Upper lobe of right lung (tissue), 1 donor: ENCODE measurements at places on chromosomes 13 and 19. TPM values are rescaled to one million over a fixed set of nuclear protein-coding genes. Genes with fewer than 3 reads are reported as not detected.

The SLC15A1 gene
- total RNA-seq: not detected

The KLK14 gene
- total RNA-seq: not detected

The MAB21L1 gene
- 0.17 TPM for total RNA-seq

GRCh38 chr13:46644816-46645215 is 91.8 kb downstream of the LRCH1 start:
- no peak overlapping the region for H3K4me3 ChIP-seq
- no peak overlapping the region for H3K27ac ChIP-seq
- H3K4me1 ChIP-seq: peaks cover 34% of the 10 kb centered on the region
- DNase-seq: no peak

DNA sequence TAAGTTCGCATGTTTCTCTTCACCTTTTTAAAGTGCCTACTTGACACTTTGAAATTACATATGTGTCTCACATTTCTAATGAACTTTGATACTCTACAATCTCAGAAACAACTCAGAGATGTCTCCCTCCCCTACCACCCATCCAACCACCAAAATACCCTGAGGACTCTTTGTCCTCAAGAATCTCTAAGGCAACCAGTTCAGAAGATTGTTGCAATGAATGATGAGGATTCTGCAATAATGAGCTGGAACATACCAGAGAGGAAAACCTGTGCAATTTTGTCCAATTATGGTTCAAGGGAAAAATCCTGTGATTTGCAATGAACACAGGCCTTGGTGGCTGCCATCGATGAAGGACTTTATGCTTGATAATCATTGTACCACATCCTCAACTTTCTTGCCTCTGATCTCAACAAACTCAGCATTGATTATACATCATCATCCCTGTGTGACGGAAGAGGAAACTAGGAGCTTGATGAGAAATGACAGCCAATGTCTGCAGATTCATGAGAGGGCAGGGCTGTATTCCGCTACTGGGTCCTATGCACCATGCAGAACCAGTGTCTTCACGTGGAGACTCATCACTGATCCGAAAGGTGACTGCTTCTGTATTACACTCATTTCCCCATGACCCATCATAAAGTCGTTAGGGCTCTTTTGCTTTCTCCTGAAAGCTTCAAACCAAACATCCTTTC is 1.1 kb downstream of the FPR1 start:
- H3K27ac ChIP-seq: peak overlapping the region; percentile 58
- peak overlapping the region; percentile 42 for H3K4me3 ChIP-seq
- H3K36me3 ChIP-seq: no peaks in the 10 kb centered on the region
- DNase-seq: no peak
- H3K4me1 ChIP-seq: peaks cover 3% of the 10 kb centered on the region
- no peaks in the 10 kb centered on the region for H3K27me3 ChIP-seq

DNA sequence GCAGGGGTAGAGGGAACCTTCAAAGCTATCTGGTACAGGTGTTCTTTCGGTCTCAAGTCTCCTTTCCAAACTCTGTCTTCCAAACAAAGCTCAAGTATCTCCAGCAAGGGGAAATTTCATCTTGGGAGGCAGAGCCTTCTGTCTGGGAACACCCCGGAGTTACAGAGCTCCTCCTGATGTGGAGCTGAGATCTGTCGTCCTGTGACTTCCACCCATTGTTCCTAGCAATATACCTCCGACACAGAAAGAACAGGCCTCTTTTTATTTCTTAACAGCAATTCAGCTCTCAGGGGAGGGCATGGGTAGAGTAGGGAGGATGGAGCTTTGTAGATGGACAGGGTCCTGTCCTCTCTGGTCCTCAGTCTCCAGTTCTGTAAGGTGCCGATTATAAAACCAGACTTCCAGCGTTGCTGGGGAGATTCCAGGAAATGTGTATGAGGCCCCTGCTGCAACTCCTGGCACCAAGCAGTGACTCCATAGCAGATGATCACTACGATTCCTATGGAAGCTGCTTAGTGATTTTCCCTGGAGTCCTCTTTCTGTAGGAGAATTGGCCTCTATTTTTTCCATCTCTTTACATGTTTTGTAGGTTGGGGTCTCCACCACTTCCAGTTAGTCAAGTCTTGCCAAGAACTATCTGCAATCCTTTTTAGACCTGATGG is 56.0 kb upstream of the ARGLU1 start:
- H3K27ac ChIP-seq: no peak overlapping the region
- H3K36me3 ChIP-seq: no peaks in the 10 kb centered on the region
- no peak overlapping the region for H3K4me3 ChIP-seq
- peaks cover 3% of the 10 kb centered on the region for H3K4me1 ChIP-seq

- no peaks in the 10 kb centered on the region for H3K27me3 ChIP-seq
- H3K4me1 ChIP-seq: peaks cover 46% of the 10 kb centered on the region
- H3K4me3 ChIP-seq: no peak overlapping the region
- no peak for DNase-seq
- H3K36me3 ChIP-seq: peaks cover 100% of the 10 kb centered on the region
These were observed 37.3 kb downstream of the CAPN12 start for GRCh38 chr19:38706792-38707511.

The CCNA1 gene
- 0.46 TPM for total RNA-seq

DNA sequence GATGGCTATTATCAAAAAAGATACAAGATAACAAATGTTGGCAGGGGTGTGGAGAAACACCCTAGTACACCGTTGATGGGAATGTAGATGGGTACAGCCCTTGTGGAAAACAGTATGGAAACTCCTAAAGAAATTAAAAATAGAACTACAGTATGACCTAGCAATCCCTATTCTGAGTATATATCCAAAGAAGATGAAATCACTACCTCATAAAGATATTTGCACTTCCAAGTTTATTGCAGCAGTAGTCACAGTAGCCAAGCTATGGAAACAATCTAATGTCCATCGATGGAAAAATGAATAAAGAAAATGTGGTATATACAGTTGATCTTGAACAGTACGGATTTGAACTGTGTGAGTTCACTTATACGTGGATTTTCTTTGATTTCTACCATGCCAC is 28.3 kb downstream of the TDRD3 start:
- H3K4me3 ChIP-seq: no peak overlapping the region
- H3K27me3 ChIP-seq: no peaks in the 10 kb centered on the region
- H3K27ac ChIP-seq: no peak overlapping the region
- no peak for DNase-seq
- H3K4me1 ChIP-seq: no peaks in the 10 kb centered on the region
